Mesothelial cell of epicardium (in vitro differentiated cells): ENCODE measurements at places on chromosomes 1 and 21. TPM values are rescaled to one million over a fixed set of nuclear protein-coding genes. Genes with fewer than 3 reads are reported as not detected.

DNA sequence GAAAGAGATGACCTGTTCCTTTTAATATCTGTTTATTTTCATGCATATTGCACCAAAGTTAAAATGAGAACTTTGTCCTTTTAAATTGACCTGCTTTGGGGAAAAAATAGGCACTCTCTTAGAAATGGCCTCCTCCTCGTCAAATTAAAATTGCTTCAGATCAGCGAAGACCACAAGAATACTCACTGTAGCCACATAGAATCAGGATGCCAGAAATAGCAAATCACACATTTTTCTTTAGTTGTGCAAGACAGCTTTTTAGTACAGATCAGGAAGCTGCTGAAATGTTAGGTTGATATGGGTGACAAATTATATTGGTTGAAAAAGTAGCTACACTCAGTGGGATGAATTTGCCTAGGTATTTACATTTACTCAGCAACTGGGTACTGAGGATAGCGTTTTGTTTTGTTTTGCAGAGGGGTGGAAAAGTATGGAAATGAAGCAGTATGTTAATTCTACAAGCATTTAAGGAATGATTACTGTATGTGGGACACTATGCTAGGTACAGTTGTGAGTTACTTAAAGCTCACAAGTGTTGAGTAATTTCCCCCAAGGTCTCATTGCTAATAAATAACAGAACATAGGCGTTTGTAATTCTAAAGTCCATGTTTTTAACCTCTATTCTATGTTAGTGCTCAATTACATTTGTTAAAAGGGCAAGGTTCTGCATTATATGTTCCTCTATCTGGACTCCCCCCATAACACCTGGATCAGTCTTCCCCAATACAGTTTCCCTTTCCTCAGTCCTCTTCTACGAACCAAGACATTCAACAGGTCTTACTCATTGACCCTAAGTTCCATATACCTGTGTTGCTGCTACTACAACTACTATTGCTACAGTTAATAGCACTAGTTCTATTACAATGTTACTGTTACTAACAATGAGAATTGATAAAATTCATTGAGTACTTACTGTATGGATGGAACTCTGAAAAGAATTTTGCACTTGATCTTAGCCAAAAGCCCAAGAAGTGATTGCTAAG, 99.4 kb upstream of the S1PR1 start:
- no peak for DNase-seq

MAN1C1 gene
- 2.9 to 3.2 TPM (median 2.9 TPM) in 3 replicates for total RNA-seq

DNA sequence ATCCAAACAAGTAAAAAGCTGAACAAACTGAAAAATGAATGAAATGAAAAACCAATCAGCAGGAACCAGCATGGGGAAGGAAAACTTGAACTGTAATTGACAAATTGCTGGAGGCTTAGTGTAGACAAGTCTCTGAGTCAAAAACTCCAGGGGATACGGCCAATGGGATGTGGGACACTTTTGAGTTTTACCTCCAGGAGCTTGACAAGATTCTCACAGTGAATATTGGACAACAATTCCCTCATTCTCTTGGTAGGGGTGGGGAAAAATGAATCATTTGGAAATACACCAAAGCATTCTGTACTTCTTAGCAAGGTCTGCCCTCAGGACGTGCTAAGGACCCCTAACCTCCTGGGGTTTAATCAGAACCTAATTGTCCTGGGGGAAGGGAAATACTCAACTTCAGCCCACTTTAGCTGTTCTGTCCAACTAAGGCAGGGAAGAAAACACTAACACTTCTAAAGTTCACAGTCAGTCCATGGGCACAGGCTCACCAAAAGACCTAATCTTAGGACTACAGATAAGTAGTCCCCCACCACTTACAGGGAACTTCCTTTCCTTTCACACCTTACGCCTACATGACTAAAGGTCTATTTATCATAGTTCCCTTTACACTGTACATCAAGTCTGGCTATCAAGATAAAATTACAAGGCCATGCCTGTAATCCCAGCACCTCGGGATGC, 60.7 kb upstream of the CDC42BPA start:
- no peak for DNase-seq

KRTAP12-2 gene
- not detected in 3 replicates for total RNA-seq

DNA sequence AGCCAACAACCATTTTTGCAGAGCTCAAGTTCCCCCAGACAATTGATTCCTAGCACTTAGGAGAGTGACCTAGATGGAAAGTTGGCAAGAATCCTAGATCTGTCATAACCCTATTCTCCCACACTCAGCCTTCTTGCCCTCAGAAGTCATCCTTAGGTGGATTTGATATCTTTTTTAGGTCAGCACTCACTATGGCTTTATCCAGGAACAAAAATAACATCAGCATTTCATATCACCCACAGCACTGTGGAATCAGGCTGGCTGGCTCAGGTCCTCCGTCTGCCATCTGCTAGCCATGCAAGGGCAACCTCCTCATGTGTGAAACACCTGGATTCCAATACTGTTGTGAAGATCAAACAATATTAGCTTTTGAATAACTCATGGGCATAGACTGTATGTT, 6.0 kb downstream of the DPT start:
- no peak for DNase-seq

DNA sequence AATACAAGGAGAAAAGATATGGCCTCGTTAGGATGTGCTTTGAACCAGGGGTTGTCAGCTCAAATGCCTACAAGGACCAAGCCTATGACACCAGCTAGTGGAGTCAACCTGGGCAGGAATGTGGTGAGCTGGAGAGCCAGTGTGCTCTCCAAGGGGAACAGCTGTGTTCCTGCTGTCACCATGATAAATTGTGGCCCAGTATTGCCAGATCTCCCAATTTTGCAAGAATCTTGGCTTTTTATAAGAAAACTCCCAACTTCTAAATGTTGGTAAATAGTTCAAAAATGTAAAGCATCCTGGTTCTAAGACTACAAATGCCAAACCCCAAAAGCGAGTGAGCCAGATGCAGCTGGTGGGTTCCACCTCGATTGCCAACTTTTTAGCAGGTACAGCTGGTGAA, 391.1 kb downstream of the PLPP3 start:
- DNase-seq: no peak

GRCh38 chr1:41528726-41529605, 44.5 kb upstream of the EDN2 start:
- no peak for DNase-seq
